Stimulated activated CD8-positive, alpha-beta memory T cell treated with anti-CD3 and anti-CD28 coated beads, Interleukin-2, amount 100 ng/mL, for 48 hours (primary cell): ENCODE measurements at places on chromosomes 5 and 9.

DNA sequence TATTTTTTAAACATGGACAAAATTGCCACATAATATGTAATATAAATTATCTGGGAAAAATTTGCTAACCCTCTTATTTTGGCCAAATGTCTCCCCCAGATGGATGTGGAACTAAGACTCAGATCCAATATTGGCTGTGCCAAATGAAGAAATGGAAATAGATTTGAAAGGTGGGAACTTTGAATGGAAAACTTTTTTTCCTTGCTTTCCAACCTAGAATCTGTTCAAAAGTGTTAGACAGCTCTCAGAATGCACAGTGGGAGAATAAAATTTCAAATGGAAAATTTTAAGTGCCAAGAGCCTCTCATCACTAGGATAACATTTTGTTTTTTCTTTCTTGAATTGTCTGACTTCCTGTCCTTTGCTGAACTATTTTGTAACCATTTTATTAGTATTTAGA is 142.6 kb upstream of the GAS1 start:
- DNase-seq = no peak

DNA sequence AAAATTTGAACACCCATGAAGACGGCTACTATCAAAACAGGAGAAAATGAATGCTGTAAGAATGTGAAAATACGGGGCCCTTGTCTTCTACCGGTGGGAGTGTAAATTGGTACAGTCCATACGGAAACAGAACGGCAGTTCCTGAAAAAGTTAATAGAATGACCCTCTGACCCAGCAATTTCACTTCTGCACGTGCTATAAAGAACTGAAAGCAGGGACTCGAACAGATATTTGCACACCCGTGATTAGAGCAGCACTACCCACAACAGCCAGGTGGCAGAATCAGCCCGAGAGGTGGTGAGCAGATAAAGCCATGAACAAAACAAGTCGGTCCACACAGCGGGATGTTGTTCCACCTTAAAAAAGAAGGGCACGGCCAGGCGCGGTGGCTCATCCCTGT is 22.6 kb upstream of the SLC12A7 start:
- DNase-seq = no peak

DNA sequence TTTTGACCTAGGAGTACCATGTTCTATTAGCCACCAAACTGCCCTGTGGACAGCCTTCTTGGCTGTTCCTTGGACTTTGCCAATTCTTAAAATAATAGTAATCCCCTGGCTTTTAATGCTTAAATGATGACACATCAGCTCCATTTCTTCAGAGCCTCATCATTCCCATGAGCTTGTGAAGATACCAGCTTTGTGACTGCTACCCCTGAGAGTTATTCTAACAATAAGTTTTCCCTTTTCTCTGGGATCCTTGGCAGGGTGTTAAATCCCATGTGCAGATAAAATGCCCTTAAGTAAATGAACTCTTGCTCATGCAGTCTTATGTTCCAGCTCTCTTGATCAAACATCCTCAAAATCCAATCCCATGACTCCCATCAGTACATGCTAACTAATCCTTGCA is 415.3 kb downstream of the CETN3 start:
- DNase-seq = no peak

- DNase-seq = no peak
Observed at GRCh38 chr9:75992482-75993206, 102.2 kb downstream of the PCSK5 start.

DNA sequence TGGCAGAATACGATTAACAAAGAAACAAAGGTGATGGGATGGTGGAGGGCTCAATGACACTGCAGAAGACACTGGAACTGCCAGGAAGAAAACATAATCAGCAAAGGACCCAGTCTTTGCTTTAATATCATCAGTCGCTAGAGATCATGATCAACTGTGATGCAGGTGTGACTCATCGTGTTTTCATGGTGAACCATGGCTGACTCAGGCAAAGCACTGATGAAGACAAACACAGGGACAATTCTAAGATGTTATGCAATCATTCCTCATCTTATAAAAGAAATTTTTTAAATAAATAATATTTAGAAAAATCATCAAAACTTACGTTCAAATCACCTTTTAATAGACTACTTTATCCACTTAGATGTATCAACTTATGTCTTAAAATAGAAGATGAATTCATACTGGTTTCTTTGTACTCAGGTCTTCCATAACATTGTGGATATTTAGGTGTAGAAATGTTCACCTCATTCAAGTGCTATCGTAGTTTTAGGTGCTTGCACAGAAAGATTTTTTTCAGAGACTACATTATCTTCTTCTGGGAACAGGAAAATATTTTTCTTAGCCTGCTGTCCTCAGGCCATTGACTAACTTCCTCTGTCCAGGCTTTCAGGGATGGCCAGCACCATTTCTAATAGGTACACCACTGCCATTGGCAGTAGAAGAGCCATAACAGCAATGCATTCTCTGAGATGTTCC is 673.4 kb upstream of the MEF2C start:
- DNase-seq = no peak

DNA sequence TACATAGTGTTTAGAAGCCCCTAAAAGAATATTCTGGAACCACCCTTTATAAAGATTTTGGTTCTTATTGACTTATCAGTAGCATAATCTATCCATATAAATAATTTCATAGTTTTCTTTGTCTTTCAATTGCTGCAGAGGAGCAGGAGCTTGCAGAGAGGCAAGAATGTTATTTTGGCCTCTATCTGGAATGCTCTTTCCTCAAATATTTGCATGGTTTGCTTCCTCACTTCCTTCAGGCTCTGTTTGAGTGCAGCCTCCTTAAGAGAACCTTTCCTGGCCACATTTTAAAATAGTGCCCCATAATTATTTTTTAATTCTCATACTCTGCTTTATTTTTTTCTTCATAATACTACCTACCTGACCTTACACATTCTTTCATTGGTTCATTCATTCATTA is 1.5 kb downstream of the C5 start:
- DNase-seq = no peak

DNA sequence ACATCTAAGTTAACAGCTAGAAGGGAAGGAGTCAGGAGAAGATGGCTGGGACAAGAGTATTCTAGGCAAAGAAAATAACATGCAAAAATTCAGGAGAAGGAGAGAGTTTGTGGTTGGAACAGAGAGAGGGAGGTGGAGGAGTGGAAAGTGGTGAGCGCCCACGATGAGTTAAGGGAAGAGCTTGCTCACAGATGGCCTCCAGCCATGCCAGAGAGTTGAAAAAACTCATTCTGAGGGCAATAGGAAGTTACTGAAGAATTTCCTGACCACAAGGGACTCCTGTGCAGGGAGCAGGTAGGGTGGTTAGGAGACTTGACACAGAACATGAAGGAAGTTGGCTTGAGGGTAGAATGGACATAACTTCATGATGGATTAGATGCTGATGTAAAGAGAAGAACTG is 159.7 kb downstream of the DOCK2 start:
- no peak for DNase-seq

DNA sequence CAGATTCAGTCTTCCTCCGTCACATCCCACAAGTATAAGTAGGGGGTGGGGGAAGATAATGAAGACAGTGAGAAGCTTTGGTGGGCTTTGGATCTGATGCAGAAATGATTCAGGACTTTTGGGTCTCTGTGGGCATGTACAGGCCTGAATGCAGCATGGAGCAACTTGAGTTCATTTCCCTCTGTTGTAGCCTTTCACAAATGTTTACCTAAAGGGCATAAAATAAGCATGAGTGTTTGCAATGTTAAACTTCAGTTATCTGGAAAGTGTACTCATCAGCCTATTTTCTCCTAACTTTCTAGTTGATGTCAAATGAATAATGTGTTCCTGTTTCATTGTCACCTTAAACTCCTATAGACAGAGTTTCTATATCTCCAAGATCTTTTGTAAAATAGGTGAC is 39.3 kb downstream of the GARNL3 start:
- no peak for DNase-seq

DNA sequence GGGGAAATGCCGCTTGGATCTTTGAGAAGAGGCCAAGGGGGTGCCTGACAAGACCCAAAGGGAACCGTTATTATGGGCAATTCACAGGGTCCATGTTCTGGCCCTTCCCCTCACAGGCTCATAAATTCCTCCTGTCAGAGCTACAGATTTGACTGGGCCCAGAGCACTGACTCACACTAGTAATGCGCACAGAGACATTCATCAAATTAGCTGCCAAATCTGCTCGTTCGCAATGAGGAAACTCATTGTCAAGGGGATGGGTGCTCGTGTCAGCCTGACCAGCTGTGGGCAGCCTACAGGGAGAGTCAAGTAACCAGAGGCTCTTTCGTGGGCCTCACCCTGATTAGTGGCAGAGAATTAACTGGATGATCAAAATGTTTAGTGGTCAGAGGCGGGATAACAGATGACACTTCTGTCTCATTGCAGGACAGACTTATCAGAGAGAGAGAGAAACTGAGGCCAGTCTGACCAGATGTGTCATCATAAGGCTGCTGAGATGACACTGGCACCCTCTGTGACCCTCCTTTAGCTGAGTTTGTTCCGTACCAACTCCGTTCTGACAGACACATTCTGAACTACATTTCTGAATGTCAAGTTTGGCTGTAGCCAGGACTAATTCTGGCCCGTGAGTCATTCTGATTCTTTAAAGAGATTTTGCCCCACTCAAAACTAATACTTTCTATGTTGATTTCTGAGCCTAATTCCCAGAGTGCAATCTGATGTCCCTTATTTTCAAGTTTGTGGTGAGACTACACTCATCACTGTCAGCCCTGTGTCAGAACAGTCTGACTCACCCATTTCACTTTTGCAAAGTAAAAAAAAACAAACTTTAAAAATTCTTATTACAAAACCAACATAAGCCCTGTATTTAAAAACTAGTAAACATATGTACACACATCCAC is 377.1 kb downstream of the ACTL7B start:
- DNase-seq = no peak

DNA sequence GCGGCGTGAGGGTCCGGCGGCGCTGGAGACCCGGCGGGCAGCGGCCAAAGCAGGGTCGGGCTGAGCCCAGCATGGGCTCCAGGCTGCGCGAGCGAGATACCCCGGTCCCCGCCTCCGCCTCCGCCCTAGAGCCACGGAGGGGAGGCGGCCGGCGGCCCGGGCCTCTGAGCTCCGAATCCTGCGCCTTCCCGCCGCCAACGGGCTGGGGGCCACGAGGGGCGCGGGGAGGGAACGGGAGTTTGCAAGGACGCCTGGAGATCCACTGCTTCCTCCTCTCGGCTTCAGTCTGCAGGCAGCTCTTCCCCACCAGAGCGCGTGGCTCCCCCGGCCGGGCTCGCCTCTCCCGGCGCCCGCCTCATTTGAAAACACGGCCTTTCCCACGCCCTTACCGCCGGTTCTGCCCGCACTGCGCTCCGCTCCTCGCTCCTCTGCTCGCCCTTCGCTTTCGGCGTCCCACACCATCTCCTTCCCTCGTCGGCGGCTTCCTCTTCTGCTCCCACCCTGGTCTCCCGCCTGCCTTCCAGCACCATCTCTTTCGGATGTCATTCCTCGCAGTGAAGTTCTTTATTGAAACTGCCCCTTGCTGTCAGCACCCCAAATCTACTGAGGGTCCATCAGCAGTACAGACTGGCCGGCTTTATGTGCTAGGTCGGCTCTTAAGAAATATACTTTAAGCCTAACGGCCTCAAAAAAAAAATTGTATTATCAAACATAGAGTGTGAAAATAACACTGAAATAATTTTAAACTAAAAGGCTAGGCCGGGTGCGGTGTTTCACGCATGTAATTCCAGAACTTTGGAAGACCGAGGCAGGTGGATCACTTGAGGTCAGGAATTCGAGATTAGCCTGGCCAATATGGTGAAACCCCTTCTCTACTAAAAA is 105.0 kb upstream of the FAM120A start:
- DNase-seq = no peak

DNA sequence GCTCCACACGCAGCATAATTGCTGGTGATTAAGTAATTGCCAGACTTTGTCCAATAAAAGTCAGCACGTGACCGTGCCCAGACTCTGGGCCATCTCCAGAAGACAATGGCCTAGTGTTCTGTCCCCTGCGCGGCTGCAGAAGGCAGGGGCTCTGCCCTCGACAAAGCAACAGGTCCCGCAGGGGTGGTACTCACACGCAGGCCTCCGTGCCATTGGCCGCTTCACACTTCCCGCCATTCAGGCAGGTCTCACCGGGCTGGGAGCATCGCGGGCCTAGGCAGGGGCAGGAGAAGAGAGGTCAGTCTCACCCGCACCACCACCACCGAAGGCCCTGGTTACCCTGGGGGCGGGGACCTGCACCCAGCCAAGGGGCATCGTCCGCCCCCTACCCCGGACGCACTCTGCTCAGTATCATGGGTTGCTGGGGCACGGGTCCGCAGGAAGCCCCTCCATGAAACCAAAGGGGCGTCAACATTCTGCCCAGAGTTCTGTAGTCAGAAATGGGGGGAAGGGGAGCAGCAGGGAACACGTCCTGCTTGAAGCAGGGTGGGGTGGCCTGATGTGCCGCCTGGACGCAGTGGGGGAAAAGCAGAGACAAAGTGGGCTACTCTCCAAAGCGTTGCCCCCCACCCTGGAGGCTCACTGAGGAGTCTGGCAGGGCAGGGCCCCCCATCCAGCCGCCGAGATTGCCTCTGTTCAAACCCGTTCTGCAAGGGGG is 1.9 kb downstream of the NOTCH1 start:
- DNase-seq = no peak

DNA sequence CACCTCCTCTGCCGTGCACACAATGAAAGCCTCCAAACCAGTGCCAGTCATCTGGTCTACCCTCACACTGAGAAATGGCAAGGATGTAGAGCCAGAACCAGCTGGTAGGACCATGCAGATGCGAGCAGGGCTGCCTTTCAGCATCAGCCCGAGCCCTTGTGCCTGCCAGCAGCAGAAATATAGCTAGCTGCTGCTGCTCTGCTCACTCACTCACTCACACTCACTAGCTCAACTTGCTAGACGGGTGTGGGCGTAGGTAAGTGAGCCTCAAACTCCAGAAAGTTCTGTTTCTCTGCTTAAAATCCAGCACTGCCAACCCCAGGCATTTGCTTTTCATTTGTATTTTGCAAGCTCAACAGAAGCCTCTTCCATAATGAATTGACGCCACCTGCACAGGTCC is 114.0 kb downstream of the DRD1 start:
- no peak for DNase-seq

- no peak for DNase-seq
Observed at GRCh38 chr9:13351778-13352386, 72.4 kb upstream of the MPDZ start.

GRCh38 chr9:94638335-94639060 is 820 bp downstream of the FBP1 start:
- DNase-seq = no peak

DNA sequence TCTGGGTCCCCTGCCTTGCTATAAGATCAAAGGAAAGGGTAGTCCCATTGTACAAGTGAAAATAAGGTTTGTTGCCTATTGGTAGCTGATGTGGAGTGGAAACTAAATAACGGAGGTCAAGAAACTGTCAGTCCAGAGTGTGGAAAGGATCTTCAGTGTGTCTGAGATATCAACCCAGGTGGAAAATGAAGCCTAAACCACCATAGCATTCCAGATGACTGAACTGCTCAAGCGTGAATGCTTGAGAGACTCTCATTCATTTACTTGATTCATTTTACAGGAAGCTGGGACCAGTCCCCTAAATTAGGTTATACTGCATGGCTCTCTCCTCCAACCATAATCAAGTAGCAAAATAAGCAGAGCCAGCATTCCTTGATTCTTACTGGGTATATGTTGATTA is 116.0 kb upstream of the SLC28A3 start:
- DNase-seq = no peak

GRCh38 chr9:37471942-37472684 is 6.9 kb upstream of the ZBTB5 start:
- no peak for DNase-seq

GRCh38 chr5:56605231-56605630 is 210.1 kb upstream of the MAP3K1 start:
- DNase-seq = no peak
